Cerebellar nuclear complex (tissue), 1 donor: ENCODE measurements at places on chromosomes 6 and 20.

DNA sequence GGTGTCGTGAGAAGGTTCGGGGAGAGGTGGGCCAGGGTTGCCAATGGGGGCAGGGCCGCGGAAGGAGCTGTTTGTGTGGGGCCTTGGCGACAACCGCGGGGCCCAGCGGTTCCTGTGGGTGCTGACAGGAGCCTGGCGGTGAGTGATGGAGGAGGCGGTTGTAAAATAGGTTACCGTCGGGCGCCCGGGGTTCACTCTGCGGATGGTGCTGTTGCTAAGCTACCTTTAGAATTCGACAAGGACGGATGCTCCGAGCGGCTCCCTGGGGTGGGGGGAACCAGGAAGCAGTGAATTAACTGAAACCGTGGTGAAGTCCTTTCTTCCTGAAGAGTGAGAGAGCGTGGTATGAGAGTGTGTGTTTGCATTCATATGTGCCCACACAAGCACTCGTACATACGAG is 61.7 kb downstream of the CDH22 start:
- no peak for DNase-seq

- no peak for DNase-seq
Observed at GRCh38 chr6:2741756-2742155, 9.0 kb downstream of the MYLK4 start.

DNA sequence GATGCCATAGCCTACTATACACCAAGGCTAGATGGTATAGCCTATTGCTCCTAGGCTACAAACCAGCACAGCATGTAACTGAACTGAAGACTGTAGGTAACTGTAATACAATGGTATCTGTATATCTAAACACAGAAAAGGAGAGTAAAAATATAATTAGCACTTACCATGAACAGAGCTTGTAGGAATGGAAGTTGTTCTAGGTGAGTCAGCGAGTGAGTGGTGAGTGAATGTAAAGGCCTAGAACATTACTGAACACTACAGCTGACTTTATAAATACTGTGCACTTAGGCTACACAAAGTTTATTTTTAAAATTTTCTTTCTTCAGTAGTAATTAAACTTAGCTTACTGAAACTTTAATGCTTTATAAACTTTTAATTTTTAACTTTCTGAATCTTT is 129.5 kb downstream of the BTBD9 start:
- no peak for DNase-seq

DNA sequence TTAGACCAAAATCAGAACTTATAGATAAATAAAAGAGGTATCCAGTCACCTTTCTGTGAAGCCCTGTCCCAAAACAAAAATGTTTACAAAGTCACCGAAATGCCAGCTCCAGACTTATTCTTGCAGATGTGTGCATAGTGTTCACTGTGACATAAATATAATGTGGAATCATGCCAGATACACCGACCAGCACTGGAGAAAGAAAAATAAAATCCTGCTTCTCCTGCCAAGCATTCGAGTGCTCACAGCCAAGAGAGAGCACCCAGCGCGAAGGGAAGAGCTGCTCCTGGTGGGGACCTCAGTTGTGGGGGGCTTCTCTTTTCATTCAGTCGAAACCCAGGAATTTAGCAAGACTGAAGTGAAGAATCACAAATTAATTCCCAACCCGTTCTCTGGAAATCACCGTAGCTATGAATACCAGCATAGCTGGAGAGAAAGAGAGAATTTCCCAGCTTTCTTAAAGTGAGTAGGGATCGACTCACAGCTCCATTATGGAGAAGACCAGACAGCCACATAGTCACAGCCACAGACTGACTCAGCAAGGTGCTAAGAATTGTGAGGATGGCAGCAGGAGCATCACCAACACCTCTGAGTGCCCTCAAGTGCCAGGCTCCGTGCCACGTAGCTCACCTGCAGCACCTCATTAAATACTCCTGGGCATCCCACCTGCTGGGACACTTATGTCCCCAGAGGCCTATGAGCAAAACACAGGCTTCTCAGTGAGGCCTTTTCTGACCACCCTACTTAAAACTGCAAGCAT is 33.2 kb downstream of the BFSP1 start:
- no peak for DNase-seq

DNA sequence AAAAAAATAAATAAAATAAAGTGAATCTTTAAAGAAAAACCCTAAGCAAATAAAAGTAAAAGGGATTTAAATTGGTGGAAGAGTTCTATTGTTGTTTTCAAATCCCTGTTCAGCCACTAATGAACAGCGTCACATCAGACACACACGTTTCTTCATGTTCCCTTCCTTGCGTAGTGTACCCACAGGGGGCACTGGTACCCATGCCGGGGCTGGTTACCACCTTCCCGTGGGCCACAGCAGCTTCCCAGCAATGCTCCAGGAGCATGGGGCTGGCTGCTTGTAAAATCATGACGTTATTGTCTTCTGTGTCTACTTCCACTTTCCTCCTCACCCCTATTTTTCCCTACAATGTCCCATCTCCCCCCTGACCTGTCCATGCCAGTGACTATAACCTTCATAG is 988.7 kb downstream of the KIF16B start:
- no peak for DNase-seq

GRCh38 chr20:45918779-45919537 is 7.0 kb upstream of the PLTP start:
- DNase-seq = no peak

GRCh38 chr6:108171291-108171917 is 5.6 kb downstream of the NR2E1 start:
- no peak for DNase-seq

- no peak for DNase-seq
Observed at GRCh38 chr6:69820018-69820417, 23.2 kb upstream of the LMBRD1 start.

- no peak for DNase-seq
Observed at GRCh38 chr20:34037767-34038166, 44.1 kb downstream of the RALY start.

- no peak for DNase-seq
Observed at GRCh38 chr20:8153281-8153908, 21.3 kb downstream of the PLCB1 start.
